ENCODE measurements at places on chromosomes 5 and 9.

GRCh38 chr9:131253891-131254491 lies 22.3 kb downstream of the FAM78A start:
- no peak for DNase-seq

- DNase-seq = no peak
These were observed 792.1 kb downstream of the BRINP1 start for GRCh38 chr9:118577121-118577520.

GRCh38 chr5:45110399-45110798 lies 301.7 kb downstream of the MRPS30 start:
- DNase-seq = no peak

GRCh38 chr5:74446725-74447241 lies 193.7 kb downstream of the ENC1 start:
- DNase-seq = no peak

GRCh38 chr9:36988848-36989247 lies 45.2 kb downstream of the PAX5 start:
- no peak for DNase-seq

GRCh38 chr5:150294551-150295071 lies 5.0 kb upstream of the CAMK2A start:
- DNase-seq = no peak

DNA sequence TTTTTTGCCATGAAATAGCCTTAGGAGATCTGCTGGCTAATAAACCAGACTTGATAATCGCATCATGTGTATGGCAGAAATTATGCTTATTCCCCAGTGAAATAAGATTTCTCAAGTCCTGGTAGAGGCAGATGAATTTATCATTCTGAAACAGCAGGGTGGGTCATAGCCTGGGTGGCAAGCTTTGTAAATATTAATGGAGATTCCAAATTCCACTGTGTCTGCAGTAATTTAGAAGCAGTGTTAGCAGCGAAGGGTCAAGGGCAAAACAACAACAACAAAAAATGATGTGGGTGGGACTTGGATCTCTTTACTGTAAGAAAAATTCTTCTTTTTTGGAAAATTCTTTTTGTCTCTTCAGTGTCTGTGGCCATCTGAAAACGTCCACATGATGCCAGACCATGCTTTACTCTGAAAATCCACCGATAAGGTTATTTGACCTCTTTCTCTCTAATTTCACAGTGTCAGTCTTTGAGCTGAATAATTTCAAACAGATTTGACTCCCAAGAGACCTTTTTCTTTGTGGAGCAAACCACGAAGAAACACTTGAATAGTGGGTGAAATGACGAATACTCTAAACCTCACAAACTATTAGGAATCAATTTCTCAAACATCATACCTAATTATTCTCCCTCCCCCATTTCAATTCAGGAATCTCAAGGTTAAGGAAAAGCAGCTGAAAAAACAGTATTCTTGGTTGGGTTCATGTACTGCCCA lies 106.0 kb upstream of the RPS23 start:
- no peak for DNase-seq

Data from NCI-H187 (cell line).